Activated T-helper 2 cell treated with anti-CD3 and anti-CD28 coated beads, Interferon-gamma antibody, Interleukin-2, Interleukin-4, amounts not matched to agents 10 μg/mL and 5 μg/mL and 100 μg/mL, durations not matched to agents 14 hours and 24 hours and 36 hours (primary cell): ENCODE measurements at places on chromosomes 1 and 21. TPM values are rescaled to one million over a fixed set of nuclear protein-coding genes. Genes with fewer than 3 reads are reported as not detected.

DNA sequence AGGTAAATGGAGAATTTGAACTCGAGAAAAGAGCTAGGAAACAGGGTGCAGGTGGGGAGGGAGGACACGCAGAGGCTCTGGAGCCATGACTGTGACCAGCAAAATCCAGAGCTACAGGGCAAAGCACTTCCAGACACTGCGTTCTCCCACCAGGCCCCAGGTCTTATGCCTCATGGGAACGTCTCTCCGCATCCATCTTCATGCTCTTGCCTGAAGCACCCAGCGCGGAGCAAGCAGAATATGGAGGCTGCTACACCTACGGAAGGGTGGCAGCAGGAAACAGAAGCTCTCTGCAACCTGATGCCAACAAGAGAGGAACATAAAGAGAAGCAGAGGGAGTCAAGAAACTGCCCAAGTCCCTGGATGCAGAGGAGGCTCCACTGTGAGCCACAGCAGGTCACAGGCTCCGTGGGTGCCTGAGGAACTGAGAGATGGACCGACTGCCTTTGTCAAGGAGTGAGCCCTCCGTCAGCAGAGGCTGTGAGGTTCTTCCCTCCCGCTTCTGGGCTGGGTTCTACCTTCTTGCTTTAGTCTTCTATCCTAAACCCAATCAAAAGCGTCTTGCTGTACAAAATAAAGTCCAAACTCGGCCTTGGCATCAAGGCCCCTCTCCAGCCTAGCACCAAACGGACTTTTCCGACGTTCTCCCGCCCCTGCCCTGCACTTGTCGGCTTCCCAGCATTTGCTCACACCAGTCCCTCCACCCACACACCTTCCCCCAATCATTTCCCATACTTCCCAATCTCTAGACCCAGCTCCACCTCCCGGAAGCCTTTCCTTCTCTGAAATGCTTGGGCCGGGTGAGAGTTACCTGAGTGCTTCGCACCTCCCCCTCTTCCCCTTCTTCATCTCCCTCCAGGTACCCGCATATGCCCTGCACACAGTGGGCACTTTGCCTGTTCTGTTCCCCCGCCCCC is 930 bp downstream of the DHCR24 start:
- peaks cover 55% of the 10 kb centered on the region for H3K36me3 ChIP-seq
- H3K4me1 ChIP-seq = peaks cover 55% of the 10 kb centered on the region
- peak overlapping the region; percentile 89 for H3K27ac ChIP-seq
- peak overlapping the region; percentile 93 for H3K4me3 ChIP-seq

- H3K4me1 ChIP-seq = peaks cover 25% of the 10 kb centered on the region
- no peak overlapping the region for H3K4me3 ChIP-seq
- H3K36me3 ChIP-seq = peaks cover 62% of the 10 kb centered on the region
Observed at GRCh38 chr1:182889997-182890396, 50.9 kb downstream of the DHX9 start.

GRCh38 chr1:9869831-9870251 is 40.2 kb downstream of the CTNNBIP1 start:
- H3K4me1 ChIP-seq = peaks cover 5% of the 10 kb centered on the region
- H3K27me3 ChIP-seq = no peaks in the 10 kb centered on the region
- H3K4me3 ChIP-seq = no peak overlapping the region
- H3K27ac ChIP-seq = no peak overlapping the region

DNA sequence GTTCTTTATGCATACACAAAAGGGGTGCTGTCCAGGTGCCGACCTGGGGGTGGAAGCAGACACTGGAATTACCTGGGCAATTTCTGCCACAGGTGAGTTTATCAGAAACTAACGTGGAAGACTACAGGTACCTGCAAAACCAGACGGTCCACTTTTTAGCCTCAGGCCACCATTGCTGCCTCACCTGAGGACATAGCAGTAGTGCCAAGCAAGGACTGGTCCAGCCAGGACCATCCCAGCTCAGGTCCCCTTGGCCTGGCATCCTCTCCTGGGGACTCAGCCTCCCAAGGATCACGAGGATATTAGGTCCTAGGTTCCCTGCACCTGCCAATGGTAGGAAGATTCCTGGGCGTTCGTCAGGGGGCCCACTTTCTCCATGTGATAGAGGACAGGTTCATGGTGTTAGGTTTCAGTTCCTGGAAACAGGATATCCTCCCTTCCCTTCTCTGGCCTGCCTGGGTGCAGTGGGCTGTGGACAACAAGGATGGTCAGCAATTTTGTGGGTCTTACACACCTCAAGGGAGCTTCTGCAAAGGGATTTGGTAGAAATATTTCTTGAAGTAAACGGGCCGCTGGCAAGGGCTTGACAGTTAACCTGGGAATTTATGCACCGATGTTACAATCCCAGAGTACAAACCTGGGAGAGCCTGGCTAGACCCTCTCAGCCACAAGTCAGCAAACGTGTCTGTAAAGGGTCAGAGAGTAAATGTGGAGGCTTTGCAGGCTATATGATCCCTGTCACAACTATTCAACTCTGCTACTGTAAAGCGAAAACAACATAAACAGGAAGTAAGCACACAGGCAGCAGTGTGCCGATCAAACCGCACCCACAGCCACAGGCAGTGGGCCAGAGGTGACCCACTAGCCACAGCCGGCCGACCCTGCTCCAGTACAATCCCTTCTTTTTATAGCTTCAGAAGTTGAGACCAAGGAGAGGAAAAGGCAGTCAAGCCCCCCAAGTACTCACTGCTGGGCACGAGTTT is 71.4 kb upstream of the RAB4A start:
- no peak overlapping the region for H3K27ac ChIP-seq
- H3K27me3 ChIP-seq = peaks cover 4% of the 10 kb centered on the region
- peaks cover 8% of the 10 kb centered on the region for H3K4me1 ChIP-seq
- no peak for DNase-seq
- no peak overlapping the region for H3K4me3 ChIP-seq

DNA sequence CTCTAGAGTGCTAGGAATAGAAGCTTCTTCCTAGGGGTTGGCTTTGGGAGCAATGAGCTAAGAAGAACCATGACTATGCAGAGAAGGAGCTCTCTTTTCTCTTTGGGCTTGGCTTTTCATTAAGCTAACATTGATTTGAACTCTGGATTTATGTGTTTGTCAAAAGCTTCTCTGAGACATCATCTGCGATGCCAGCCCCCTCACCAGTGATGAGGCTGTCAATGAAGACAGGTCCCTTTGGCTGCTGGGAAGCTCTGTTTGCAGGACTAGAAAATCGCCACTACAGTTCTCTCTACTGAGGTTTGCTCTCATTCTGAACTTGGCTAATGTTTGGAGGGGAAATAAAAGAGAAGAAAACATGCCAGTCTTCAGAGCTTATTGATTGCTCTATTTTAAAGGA is 185.0 kb downstream of the PCP4 start:
- H3K27ac ChIP-seq = no peak overlapping the region
- H3K36me3 ChIP-seq = no peaks in the 10 kb centered on the region
- no peak overlapping the region for H3K4me3 ChIP-seq
- DNase-seq = no peak
- H3K27me3 ChIP-seq = no peaks in the 10 kb centered on the region
- no peaks in the 10 kb centered on the region for H3K4me1 ChIP-seq

DNA sequence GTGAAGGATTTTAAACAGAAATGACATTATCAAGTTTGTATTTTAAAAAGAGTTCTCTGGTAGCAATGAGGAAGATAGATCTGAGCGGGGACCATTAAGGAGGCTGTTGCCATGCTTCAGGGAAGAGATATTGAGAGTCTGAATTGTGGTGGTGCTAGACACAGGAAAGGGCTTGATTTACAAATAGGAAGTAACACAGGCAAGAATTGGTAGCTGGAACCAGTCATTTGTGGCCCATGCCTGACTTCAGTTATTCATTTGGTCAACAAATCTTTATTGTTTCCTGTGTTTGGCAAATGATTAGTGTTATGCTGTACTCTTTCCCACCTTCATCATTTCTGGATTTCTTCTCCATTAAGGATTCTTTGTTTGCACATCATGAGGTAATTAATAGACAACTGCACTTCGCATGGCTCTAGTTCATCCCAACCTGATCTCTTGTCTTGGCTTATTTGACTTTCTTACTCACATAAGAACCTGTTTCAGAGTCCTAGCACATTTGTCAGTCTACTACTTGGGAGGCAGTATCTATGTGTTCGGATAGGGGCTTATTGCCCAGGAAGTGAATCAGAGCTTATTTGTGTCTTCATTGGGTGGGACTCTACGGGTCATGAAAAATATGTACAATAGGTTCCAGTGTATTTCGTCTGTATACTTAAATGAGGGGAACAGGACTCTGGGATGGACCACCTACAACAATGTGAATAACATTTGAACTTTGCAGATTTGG is 32.3 kb downstream of the EEIG2 start:
- no peak for DNase-seq
- no peak overlapping the region for H3K4me3 ChIP-seq
- H3K4me1 ChIP-seq = peaks cover 53% of the 10 kb centered on the region
- peaks cover 33% of the 10 kb centered on the region for H3K36me3 ChIP-seq
- peak overlapping the region; percentile 78 for H3K27ac ChIP-seq
- H3K27me3 ChIP-seq = no peaks in the 10 kb centered on the region

GRCh38 chr1:1144122-1144842 is 28.4 kb upstream of the C1orf159 start:
- no peaks in the 10 kb centered on the region for H3K27me3 ChIP-seq
- no peak overlapping the region for H3K4me3 ChIP-seq
- peak overlapping the region; percentile 96 for H3K27ac ChIP-seq

DNA sequence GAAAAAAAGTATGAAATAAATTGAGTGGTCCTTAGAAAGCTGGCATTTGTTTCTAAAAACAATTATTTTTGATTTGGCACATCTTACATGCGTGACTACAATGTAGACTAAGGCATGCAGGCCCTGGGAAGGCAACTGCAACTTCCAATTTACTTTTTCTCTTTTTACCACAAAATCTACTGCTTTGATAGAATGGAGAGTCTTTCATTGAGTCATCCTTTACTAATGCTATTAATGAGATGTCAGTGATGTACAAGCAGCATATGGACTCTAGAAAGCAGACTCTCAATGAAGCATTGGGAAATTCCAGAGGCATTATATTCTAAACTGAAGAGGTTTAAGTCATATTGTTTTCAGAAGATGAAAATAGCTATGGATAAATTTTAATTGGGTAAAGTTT is 29.6 kb upstream of the PRRX1 start:
- DNase-seq = no peak
- H3K27ac ChIP-seq = no peak overlapping the region
- no peaks in the 10 kb centered on the region for H3K36me3 ChIP-seq
- H3K27me3 ChIP-seq = no peaks in the 10 kb centered on the region

PYHIN1 gene
- total RNA-seq = 7.4 and 10.0 TPM in 2 replicates
